ENCODE measurements at places on chromosomes 11 and 22.
A peak's percentile ranks its signal among the peaks of the same experiment; 100 is the strongest.

DNA sequence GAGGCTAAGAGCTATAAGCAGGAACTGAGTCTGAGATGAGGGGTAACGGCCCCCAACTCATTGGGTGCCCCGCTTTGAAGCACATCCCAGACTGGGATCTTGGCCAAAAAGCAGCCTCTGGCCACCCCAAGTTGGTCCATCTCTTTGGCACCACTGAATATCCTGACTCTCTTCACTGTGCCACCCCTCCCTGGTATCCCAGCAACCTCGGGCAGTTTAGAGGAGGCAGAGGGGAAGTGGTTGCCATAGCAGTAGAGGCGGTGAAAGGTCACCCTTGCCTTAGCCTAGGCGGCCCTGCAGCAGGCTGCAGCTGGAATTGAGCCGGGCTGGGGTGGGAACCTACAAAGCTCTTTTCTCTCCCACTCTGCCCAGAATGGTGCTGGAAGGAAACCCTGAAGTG, 1.1 kb downstream of the PELI3 start:
- no peak for DNase-seq

DNA sequence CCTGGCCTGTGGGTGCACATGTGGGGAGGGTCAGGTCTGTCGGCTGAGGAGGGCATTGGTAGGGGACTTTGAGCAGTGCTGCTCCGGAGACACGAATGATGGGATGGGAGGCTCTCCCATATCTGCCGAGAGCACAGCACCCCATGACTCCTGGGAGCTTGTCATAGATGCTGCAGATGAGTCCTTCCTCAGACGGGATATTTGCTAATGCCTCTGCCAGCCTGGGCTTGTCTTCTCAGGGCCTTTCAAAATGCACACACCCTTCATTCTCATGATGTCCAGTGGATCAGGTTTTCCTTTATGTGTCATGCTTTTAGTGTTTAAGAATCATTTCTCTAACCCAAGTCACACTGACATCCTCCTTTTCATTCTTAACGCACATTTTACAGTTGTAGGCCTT, 8.1 kb upstream of the RNH1 start:
- DNase-seq, result no peak

DNA sequence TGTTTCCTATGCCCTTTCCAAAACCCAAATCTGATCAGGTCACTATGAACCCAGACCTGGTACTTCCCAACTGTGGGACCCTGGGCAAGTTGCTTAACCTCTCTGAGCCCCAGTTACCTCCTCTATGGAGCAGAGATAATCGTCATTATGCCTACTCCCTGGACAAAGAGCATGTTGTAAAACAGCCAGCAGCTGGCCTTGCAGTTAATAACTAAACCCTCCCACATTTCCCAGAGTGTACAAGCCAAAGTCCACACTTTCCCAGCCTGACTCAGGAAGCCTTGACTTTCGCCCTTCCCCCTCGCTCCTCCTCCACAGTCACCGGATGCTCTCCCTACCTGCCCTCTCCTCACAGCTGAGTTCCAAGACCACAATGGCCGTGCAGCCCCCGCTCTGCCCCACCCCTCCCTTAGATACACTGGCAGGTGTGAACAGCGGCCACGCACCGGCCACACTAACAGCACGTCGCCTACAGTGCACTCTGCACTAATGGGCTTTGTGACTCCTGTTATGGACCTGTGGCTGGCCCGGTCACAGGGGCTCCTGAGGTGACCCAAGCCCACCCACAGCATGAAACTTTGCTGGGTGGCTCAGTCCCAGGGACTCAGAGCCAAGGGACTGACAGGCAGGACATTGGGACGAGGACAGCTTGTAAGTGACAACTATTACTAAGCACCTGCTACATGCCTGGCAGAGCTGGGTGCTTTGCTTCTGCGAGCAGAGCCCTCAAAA, 15.6 kb upstream of the MFNG start:
- DNase-seq, result peak; percentile 59

GRCh38 chr11:112632866-112633505, 328.2 kb upstream of the NCAM1 start:
- DNase-seq, result no peak

GRCh38 chr11:47327025-47327424, 25.5 kb downstream of the MYBPC3 start:
- no peak for DNase-seq

DNA sequence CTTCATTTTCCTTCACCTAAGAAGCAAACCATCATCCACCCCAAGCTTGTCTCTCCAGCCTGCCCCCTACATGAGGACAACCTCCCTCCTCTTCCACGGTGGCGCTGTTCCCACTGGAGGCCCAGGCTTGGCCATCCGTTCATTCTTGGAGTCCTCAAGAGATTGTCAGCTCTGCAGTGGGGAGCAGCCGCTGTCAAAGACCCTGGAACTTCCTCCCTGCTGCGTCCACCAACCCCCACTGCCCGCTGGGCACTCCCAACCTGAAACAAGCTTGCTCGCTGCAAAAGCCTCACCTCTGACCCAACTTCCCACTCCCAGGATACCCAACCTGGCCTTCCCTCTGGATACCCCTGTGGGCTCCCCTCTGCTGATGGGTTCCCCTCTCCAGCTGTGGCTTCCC, 10.4 kb upstream of the CD81 start:
- DNase-seq, result no peak

- no peak for DNase-seq
These were observed 569.9 kb downstream of the BUD13 start for GRCh38 chr11:116202922-116203321.

DNA sequence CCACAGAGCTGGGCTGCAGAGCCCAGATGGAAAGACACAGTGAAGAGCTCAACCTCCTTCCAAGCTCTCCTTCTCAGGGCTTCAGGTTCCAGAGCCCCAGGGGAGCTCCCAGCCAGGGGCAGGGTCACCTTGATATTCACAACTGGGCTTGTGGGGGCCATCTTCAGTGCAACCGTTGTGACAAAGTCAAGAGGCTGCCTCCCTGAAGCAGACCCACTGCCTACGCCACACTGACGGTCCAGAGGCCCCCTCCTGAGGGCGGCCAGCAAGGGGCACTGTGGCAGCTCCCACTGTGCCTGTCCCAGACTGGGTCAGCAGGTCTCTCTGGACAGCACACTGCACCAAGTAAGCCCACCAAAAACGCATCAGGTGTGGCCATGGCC, 84.1 kb downstream of the DGCR2 start:
- no peak for DNase-seq

- DNase-seq, result no peak
These were observed 14.5 kb downstream of the PHLDB1 start for GRCh38 chr11:118621784-118622375.

- no peak for DNase-seq
These were observed 6.7 kb upstream of the FNBP4 start for GRCh38 chr11:47773882-47774281.

DNA sequence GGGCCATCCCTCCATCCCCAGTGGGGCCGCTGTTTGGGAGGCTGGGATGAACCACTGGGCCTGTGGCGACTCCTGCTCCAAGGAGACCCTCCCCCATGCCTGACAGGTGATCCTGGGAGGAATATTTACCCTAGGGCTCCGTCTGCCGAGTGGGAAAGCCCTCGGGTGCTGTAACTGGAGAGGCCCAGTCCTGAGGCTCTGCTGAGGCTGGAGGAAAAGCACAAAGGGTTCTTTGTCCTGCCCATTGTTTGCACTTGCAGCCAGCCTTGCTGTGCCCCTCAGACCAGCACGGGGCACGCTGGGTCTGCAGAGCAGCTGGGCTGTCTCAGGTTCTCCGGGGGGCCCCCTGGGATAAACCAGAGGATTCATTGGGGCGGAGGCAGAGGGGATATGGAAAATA, 321.1 kb downstream of the MN1 start:
- no peak for DNase-seq

DNA sequence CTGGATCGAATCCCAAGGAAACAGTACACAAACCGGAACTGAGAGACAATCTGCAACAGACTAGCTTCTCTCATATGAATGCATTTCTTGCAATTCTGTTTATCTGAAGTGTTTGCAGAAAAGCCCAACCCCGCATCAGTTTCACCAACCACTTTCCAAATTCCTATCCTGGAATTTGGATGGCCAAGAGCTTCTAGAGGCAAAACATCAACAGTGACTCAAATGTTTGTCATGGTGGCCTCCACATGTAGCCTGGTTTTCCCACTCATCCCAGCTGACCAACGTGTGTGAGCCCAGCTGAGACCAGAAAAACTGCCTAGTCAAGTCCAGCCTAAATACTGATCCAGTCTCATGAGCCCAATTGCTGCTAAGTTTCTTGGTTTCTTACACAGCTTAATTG, 8.3 kb upstream of the MIEF1 start:
- peak; percentile 75 for DNase-seq

- no peak for DNase-seq
These were observed 2.0 kb upstream of the KRTAP5-10 start for GRCh38 chr11:71563406-71563805.

GRCh38 chr22:42283278-42284201, 13.1 kb upstream of the TCF20 start:
- no peak for DNase-seq

GRCh38 chr11:116823031-116823843, at the start of gene APOA4:
APOA4 (minus strand) TSS chr11:116823304; CDS start chr11:116823191, 113 bp downstream.
- no peak for DNase-seq

GRCh38 chr11:134119094-134119493, 50.2 kb downstream of the JAM3 start:
- DNase-seq, result peak; percentile 67

All from AG04450 (cell line).